Activated T-helper 1 cell treated with anti-CD3 and anti-CD28 coated beads, Interleukin-12 subunit alpha, Interleukin-12 subunit beta, Interleukin-2, Interleukin-4 antibody, amounts not matched to agents 30 ng/mL and 10 ng/mL and 1 ng/mL, durations not matched to agents 14 hours and 24 hours and 36 hours (primary cell): ENCODE measurements at places on chromosomes 1 and 21.

GRCh38 chr1:43691871-43692815 lies 15.2 kb upstream of the ST3GAL3 start:
- no peaks in the 10 kb centered on the region for H3K4me1 ChIP-seq
- peaks cover 46% of the 10 kb centered on the region for H3K36me3 ChIP-seq
- H3K27me3 ChIP-seq: no peaks in the 10 kb centered on the region
- H3K27ac ChIP-seq: no peak overlapping the region

DNA sequence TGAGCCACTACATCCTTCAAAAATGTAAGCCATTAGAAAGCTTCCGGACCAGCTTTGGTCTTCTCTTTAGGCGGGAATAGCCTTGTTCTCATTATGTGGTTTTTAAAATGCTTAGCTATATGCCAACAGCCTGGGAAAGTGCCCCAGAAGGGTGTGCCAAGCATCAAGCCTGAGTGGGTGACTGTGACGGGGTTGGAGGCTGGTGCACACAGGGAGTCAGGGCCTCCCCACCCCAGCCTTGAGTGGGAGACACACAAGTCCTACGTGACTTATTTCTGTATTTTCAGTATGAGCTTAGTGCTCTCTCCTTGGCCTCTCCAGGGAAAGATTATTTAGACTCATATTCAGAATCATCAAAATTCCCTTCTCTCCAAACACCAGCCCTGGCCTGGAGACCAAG lies 9.8 kb downstream of the UBASH3A start:
- peaks cover 61% of the 10 kb centered on the region for H3K4me1 ChIP-seq
- peaks cover 46% of the 10 kb centered on the region for H3K36me3 ChIP-seq
- H3K27me3 ChIP-seq: no peaks in the 10 kb centered on the region
- peak overlapping the region; percentile 98 for H3K27ac ChIP-seq

GRCh38 chr1:59768792-59769735 lies 45.7 kb upstream of the HOOK1 start:
- peaks cover 8% of the 10 kb centered on the region for H3K4me1 ChIP-seq
- H3K27me3 ChIP-seq: no peaks in the 10 kb centered on the region
- no peaks in the 10 kb centered on the region for H3K36me3 ChIP-seq
- H3K4me3 ChIP-seq: no peak overlapping the region
- no peak overlapping the region for H3K27ac ChIP-seq
- DNase-seq: no peak

GRCh38 chr1:210438928-210439841 lies 110.5 kb downstream of the HHAT start:
- DNase-seq: no peak
- no peaks in the 10 kb centered on the region for H3K4me1 ChIP-seq
- no peaks in the 10 kb centered on the region for H3K27me3 ChIP-seq

- no peak overlapping the region for H3K4me3 ChIP-seq
- H3K27me3 ChIP-seq: peaks cover 4% of the 10 kb centered on the region
- no peak for DNase-seq
- H3K27ac ChIP-seq: no peak overlapping the region
- peaks cover 5% of the 10 kb centered on the region for H3K4me1 ChIP-seq
These were observed 106.6 kb downstream of the MATN1 start for GRCh38 chr1:30616759-30617158.

GRCh38 chr1:81326212-81326611 lies 474.5 kb upstream of the ADGRL2 start:
- no peak for DNase-seq
- H3K4me1 ChIP-seq: no peaks in the 10 kb centered on the region
- H3K4me3 ChIP-seq: no peak overlapping the region
- H3K27me3 ChIP-seq: no peaks in the 10 kb centered on the region

DNA sequence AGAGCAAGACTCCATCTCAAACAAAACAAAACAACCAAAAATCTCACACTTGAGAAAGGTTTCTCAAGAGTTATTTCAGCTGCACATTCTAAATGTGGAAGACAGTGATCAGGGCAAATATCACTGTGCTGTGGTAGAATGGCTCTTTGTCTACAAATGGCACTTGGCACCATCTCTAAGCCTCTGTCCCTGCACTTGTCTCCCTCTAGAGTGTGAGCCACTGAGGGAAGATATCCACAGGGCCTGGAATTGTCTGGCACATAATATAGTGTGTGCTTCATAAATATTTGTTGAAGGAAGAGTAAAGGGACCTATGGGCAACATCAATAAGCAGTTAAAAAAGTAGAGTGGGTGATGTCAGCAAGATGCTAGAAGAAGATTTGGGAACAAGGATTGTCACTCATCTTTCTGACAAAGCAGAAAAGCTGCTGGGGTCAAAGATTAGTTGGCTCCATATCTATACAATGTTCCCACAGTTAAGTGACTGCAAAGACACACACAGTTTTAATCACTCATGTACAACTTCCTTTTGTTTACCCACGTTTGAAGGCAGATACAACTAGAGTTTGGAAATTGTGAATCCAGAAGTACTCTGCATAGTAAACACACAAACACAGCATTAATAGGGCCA lies 19.1 kb downstream of the CD101 start:
- H3K4me1 ChIP-seq: peaks cover 24% of the 10 kb centered on the region
- peaks cover 3% of the 10 kb centered on the region for H3K36me3 ChIP-seq
- peaks cover 3% of the 10 kb centered on the region for H3K27me3 ChIP-seq
- H3K4me3 ChIP-seq: no peak overlapping the region
- no peak overlapping the region for H3K27ac ChIP-seq
